ENCODE measurements at places on chromosomes 4 and X.

DNA sequence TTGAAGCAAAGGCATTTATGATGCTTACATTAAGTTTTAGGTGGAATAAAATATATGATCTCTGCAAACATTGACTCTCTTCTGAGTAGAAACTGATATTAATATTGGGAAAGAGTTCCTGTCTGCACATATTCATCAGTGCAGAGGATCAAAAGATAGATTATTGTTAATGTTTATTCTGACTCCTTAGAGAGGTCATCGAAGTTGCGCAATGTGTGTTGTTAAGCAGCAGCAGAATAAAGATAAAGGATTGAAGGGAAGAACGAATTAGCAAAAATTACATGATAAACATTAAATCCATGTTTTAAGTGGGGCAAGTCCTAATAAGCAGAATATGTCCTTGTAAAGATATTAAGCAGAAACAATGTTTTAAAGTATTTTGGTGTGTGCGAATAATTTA, 72.6 kb upstream of the MBNL3 start:
- no peak for DNase-seq

DNA sequence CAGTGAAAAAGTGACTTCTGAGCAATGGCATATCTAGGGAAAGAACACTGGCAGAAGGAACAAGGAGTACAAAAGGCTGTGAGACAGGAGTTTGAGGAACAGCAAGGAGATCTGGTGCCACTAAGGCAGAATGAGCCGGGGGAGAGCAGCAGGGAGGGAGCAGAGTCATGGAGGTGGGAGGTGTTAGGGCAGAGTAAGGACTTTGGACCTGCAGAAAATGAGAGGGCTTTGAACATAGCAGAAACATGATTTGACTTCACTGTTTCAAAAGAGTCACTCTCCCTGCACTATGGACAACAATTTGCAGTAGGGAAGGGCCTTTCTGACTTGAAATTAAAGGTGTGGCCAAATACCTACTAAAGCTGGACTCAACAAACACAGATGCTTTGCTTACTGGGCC, 356.2 kb downstream of the ADGRL3 start:
- DNase-seq: no peak

- DNase-seq: no peak
Observed at GRCh38 chrX:51665981-51666380, 16.6 kb downstream of the CENPVL2 start.

DNA sequence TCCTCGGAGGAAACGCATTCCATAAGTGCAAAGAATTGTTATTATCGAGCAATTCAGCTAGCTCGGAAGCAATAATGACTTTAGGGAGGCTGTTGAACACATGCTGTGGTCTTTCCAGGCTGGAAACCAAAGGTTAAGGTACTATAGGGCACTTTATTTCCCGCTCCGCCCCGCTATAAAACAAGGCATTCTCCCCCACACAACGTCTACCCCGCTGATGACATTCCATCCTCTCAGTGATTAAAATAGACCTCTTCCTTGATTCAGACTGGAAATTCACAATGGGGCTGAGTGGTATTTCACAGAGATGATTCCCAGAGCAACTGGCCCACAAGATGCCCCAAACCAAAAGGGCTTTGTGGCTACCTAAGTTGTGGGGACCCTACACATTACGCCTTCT, 196.4 kb downstream of the STIM2 start:
- DNase-seq: no peak

- DNase-seq: no peak
Observed at GRCh38 chr4:176654565-176655216, 138.0 kb downstream of the VEGFC start.

GRCh38 chr4:145427221-145427620, 54.4 kb upstream of the SMAD1 start:
- DNase-seq: no peak

DNA sequence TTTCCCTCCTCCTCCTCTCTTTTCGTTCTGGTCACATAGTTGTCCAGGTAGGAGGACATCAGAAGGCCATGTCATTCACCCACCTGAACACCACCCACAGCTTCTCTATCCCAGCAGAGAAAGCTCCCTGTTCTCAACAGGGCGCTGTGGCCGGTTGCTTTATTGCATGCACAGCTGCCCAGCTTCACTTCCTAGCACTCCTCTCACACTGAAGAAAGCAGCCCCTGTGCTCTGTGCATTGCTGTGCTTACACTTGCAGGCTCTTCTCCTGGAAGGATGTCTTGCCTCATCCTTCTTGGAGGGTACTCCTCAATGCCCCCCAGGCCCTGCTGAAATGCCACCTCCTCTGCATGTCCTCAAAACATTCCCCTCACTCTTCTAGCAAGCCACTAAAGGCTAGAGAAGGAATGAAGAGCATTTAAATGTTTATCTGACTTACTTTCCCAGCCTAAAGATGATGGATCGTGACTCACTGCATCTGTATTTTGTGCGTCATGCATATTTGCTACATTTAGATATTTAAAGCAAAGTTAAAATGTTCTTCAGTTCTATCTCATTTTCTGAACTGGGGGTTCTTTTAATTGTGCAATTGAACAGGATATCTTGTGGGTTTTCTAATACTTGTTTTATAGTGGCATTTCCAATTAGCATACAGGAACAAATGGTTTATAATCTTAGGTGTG, 186.4 kb upstream of the PUDP start:
- DNase-seq: no peak

- no peak for DNase-seq
Observed at GRCh38 chr4:116342143-116342542, 743.2 kb downstream of the TRAM1L1 start.

GRCh38 chr4:154593868-154594267, 3.3 kb upstream of the FGA start:
- no peak for DNase-seq

DNA sequence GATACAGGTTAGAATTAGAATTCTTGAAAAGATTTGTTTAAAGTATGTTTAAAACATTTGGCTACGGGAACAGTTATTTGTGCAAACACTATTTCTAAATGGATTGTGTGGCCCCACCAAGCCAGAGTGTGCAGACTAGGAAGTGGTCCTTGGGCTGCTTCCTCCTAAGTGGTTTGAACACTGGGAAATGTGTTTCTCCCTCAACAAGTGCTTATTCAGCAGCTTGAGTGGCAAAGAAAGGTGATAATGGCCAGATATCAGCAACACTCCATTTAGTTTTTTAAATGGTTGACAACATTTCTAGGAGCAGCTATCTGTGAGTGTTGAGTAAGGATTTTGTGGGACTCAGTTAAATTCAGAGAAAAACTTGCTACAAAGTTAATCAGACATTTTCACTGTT, 141.4 kb upstream of the LNX1 start:
- no peak for DNase-seq

GRCh38 chr4:98565681-98566301, 92.6 kb downstream of the TSPAN5 start:
- no peak for DNase-seq

DNA sequence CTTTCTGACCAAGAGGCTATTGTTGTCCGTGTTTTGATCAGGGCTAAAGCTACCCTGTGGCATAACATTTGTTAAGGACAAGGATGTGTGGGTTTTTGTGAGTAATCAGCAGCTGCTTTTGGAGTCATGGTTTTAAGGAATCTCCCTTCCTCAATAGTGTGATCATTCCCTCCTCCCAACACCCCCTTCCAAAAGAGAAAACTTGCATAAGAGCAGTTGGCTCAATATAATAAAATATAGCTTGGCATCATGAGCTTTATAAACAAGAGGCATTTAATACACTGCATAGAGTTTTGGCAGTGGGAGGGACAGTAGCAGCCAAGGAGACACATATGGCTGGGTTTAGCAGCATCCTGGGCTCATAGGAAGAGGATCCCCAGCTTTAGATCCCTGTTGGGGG, 84.7 kb downstream of the NHS start:
- DNase-seq: no peak

DNA sequence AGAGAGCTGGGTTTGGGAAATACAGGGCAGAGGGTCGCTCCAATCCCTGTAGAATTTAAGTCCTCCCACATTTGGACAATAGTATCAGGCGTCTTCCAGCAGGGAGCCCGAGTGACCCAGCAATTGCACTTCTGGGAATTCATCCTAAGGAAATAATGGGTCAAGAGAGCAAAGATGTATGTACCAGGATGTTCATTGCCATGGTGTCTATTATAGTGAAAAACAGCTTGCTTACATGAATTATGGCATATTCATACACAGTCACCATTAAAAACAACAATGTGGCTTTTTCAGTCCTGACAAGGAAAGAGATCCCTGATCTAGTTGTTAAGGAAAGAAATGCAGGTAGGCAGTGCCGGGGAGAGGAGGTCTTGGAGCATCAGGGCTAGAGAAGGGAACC, 167.7 kb downstream of the PJA1 start:
- DNase-seq: no peak

DNA sequence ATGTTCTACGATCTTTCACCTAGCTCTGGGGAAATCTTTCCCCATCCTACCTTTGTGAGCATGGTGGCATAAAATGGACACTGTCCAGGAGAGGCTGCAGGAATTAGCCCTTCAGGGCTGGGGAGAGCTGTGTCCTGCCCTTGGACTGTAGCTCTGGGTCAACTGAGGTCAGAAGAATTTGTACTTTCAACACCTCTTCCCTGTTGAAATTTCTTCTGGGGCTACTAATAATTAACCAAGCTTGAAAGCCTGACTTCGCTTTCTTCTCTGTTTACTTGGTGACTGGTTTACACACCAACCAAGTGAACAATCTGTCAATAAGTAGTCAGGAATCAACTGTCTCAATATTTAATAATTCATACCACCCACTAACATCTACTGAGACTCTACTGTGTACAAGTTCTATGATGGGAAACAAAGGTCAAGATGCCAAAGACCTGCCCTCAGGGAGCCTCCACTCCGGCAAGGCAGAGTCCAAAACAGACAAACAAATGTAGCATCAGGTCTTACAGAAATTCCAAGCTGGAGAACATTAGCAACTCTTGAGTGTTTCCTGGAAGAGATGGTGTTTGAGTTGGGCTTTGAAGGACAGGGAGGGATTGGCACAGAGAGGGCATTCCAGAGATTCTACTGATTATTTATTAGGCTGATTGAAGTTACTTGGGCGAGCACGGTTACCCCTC, 113.1 kb downstream of the ENPP6 start:
- DNase-seq: no peak

- no peak for DNase-seq
Observed at GRCh38 chr4:52015366-52015765, 4.8 kb downstream of the LRRC66 start.

GRCh38 chr4:10183462-10183861, 66.9 kb upstream of the WDR1 start:
- DNase-seq: no peak

DNA sequence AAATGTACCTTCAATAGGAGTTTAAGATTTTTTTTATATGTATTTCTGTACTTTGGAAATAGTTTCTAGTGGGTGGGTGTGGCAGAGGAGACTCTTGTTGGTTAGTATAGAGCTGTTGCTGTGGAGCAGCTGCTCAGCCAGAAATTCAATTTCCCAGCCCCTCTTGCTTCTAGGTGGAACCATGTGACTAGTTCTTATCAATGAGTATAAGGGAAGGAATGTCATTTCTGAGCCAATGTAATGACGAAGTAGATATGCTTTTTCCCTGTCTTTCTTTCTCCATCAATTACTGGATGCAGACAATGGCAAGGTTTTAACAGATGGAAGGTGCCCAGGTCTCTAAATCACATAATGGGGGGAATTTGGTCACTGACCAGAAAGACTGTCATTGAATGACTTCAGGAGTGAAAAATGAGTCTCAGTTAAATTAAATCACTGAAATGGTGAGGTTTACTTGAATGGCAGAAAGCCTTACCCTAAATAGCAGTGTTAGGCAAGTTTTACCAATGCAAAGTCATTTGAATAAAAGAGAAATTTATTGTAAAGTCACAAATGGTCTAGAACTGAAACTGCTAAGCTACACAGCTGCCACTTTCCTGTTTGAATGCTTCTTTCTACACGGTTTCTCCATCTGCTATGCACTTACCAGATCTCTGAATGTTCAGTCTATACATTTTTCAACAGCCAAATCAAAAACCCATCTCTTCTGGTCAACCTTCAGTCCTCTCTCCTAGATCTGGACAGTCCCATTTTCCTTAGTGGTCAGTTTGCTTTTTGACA, 795.4 kb upstream of the MAGEB2 start:
- DNase-seq: no peak

- DNase-seq: peak; percentile 38
Observed at GRCh38 chr4:177441061-177441802, 1.0 kb downstream of the AGA start.

GRCh38 chr4:120703908-120704307, 218.6 kb downstream of the PRDM5 start:
- DNase-seq: no peak

DNA sequence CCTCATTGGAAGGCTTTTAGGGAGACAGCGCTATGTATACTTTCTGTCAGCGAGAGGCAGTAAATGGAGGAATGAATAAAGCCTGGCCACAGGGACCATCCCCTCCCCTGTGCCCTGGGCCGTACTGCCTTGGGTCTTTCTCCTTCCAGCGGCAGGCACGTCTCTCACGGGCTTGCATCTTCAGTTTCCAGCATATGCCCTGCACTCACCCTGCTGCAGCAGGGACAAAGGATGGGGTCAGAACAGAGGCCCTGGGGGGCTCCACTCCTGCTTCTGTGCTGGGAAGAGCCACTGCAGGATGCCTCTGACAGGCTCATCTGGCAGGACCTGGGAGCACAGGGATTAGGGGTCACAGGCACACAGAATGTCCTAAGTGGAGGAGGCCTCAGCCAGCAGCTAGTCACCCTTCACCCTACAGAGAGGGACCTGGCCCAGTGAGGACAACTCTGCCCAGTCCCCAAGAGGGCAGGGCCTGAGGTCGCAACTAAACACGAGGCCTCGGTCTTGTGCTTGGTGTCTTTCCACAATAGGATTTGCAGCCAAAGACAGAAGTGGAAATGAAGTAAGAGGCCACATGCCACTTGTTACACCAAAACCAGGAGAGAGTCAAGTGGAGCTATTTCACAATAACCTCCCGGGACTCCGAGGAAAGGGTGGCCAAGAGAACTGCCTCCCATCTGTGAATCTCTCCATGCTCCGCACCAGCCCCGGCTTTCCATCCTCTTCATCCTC, 150.8 kb downstream of the AFAP1 start:
- no peak for DNase-seq

- no peak for DNase-seq
Observed at GRCh38 chrX:18698737-18699650, 8.5 kb upstream of the PPEF1 start.

- DNase-seq: no peak
Observed at GRCh38 chr4:45043911-45044310, 317.6 kb upstream of the GNPDA2 start.

GRCh38 chr4:98851806-98852205, 77.1 kb downstream of the EIF4E start:
- no peak for DNase-seq

Data from CD8-positive, alpha-beta T cell (primary cell).